ENCODE measurements at places on chromosomes 7 and 10.

- no peak for DNase-seq
Observed at GRCh38 chr7:21076054-21076453, 289.4 kb upstream of the SP8 start.

- no peak for DNase-seq
Observed at GRCh38 chr10:58704226-58704625, 191.6 kb downstream of the BICC1 start.

DNA sequence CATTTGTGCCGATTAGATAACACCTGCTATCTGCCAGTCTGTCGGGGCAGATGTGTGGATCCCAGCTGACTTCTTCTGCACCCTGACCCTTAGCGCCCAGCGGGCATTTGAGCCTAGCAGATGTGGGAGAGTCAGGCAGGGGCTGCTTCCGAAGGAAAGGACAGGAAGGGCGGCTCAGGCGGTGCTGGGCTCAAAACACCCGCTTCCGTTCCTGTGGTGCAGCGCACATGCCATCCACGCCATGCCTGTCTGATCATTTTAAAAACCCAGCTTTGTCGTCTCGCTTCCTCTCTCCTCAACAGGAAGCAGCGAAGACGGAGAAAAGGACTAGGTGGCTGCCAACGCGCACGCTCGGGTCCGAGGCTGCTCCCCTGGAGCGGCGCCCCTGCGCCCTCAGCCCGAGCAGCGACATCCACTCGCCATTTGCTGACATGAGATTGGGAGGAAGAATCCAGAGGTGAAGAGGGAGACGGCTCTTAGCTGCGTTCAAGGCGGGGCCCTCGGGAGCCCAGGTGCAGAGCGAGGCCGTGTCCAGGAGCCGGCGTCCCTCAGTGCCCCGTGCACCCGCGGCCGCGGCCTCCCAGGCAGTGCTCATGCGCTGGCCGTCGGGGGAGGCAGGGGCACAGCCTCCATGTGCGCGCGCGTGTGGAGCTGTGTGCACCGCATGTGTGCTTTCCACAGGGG is 5.9 kb upstream of the BHLHA15 start:
- no peak for DNase-seq

DNA sequence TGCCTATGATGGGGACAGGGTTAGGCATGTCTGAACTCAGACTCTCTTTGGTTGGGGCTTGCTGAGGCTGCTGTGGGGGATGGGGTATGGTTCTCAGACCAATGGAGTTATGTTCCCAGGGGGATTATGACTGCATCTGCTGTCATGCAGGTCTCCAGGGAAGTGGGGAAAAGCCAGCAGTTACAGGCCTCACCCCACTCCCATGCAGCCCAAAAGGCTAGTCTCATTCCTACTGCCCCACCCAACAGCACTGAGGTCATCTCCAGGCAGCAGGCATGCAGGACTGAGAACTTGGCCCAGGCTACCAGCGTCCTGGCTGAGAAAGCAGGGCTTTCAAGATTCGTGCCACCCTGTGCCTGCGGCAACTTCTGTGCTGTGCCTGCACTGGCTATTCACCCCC is 373.3 kb downstream of the HTR7 start:
- DNase-seq: no peak

GRCh38 chr10:49518982-49519578 is 19.8 kb downstream of the ERCC6 start:
- peak; percentile 61 for DNase-seq

- DNase-seq: no peak
Observed at GRCh38 chr10:34869135-34869836, 54.2 kb upstream of the PARD3 start.

- no peak for DNase-seq
Observed at GRCh38 chr10:120479506-120479905, 22.5 kb downstream of the PLPP4 start.

DNA sequence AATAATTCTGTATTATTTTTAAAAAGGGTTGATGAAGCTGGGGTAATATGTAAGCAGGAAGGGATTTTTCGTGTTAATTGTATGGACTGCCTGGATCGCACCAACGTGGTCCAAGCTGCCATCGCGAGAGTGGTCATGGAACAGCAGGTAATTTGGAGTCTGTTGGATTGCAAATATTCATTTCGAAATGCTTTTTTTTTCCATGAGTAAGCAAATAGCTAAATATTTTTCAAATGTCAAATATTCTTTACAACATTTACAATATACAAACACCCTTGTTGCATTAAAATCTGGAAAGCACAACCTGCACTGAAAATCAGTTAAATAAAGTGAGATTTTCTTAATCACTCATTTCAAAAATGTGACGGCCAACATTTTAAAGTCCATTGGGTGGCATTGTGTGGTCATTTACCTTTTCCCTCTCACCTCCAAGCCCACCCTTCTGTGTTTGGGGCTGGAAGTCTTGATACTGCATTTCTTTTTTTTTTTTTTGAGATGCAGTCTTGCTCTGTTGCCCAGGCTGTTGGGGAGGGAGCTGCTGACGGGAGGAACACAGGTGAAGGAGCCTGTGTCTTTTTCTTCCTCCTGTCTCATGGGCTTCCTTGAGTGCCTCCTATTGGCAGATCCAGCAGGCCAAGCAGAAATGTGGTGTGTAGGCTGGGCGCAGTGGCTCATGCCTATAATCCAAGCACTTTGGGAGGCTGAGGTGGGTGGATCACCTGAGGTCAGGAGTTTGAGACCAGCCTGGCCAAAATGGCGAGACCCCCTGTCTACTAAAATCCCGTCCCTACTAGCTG is 66.1 kb downstream of the MCMBP start:
- DNase-seq: no peak

DNA sequence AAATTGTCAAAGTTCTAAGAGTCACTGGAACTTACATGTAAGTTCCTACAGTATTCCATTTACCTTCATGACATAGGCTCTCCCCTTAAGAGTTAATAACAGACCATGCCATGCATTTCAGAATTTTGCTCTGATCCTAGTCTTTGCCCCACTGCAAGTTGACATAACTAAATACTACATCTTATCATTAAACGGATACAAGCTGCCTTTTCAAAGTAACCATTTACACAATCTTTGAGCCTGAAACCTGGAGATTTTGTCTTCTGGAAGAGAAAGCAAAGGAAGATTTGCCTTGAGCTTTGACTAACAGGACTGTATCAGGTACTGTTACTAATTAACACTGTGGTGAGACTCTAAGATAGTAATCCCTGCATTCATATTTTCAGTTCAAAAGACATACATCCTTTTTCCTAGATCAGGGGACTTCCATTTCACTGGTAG is 9.3 kb upstream of the AKR1D1 start:
- DNase-seq: no peak

GRCh38 chr10:5508161-5508604 is 8.8 kb upstream of the CALML5 start:
- no peak for DNase-seq

Measured in pons (tissue), 1 donor.